GM13976 (cell line): ENCODE measurements at places on chromosomes 3 and 15.

DNA sequence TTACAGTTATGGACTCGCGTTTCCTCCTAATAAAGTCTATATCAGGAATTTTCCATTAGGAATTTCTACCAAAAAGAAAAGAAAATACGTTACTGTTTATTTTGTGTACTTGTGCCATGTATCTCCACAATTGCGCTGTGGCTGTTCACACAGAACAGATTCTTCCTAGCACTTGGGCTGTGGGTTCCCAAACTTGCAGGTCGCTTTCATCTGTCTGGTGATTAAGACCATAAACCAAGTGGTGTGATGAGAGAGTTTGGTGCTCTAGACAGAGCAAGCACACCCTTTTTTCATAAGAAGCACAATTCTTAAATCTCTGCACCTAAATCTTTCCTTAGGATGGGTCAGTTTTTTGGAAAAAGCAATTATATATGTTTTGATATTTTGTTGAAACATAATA, 203.3 kb downstream of the TP63 start:
- DNase-seq = no peak

DNA sequence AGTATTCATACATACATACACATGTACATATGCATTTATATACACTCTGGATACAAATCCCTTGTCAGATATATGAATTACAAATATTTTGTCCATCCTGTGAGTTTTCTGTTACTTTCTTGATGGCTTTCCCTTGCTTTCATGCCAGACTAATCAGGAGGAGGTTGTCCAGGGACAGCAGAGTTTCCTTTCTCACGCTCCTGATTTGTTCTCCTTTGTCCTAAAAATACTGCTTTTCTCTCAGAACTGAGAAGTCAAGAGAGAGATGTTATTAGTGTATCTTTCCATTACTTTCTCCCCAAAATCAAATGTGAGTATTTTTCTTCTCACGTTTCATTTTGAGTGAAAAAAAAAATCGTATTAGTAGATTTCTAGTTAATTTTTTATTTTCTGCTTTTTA, 12.1 kb upstream of the TCAIM start:
- DNase-seq = no peak

DNA sequence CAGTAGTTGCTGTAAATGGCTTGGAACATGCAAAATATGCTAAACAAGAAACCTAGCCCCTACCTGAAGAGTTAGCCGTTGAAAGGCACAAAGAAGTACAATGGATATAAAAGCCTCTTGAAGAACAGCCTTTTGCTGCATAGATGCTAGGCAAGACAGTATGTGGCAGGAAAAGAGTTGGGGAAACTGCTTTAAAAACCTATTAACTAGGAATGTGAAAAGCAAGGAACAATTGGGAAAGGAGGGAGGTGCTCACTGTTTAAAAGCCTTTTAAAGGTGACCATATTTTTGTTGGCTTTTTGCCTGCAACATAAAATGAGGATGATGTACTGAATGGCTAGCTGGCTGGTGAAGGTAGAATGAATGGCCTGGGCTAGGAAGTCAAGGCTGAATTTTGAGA, 24.5 kb upstream of the SOX2 start:
- DNase-seq = no peak

DNA sequence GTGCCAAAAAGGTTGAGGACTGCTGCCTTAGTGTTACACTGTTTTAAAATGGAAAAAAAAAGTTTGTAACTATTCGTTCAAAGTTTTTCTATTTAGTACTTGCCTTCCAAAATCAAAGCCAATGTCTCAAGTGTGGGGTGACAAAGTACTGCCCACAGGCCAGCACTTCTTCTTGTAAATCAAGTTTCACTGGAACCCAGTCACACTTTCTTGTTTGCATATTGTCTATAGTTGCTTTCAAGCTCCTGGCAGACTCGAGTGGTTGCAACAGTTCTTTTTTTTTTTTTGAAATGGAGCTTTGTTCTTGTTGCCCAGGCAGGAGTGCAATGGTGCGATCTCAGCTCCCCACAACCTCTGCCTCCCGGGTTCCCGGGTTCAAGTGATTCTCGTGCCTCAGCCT, 75.3 kb upstream of the RPL35A start:
- no peak for DNase-seq

DNA sequence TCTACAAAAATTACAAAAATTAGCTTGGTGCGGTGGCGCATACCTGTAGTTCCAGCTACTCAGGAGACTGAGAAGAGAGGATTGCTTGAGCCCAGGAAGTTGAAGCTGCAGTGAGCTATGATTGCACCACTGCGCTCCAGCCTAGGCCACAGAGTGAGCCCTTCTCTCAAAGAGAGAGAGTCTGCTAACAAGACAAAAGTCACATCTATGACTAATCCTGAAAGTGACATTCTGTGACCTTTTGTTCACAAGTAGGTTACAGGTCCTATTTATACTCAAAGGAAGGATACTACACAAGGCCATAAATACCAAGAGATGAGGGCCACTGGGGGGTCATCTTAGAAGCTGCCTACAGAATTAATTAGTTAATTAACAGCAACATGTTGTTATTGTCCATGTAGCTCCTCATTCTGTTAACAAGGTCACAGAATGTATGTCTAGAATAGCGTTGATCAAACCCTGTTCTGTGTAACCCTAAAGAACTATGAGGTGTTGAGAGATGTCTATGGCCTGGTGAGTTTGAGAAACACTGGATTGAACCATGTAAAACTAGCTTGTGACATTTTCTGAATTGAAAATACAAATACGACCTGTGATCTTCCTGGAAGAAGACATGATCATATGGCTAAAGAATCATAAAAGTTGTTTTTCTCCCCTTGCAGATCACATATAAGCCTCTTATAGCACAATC, 97.0 kb downstream of the SAMMSON start:
- DNase-seq = peak; percentile 15

GRCh38 chr3:42376344-42376798, 34.0 kb downstream of the LYZL4 start:
- no peak for DNase-seq

DNA sequence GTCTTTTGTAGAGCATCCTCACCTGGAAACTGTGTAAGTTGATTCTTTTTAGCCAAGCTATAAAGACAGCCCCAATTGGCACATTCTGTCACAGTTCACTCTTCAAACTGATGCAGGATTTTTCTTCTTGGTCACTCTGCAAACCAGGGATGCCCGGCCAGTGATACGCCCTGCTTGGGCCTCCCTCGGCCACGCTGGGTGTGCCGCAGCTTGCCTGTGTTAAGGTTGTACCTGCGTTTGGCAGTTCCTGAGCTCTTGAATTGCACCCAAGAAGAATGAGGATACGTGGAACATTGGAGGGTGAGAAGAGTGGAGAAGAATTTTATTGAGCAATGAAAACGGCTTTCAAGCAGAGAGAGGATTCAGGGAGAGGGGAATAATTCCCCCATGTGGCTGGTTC, 49.9 kb downstream of the PSMD6 start:
- DNase-seq = no peak

DNA sequence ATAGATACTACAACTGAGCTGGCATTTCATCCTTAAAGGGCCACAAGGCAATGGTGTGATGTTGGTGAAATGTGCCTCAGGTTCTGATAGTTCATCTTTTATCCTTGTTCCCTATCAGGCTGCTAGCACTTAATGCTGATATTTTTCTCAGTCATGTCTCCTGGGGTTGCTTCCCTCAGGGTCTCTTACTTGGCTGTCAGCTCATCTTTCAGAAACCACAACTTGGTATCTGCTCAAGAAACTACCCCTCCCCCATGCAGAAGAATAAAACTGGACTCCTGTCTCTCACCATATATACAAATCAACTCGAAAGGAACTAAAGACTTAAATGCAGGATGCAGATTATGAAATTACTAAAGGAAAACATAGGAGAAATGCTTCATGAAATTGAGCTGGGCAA, 308.1 kb downstream of the CHST2 start:
- no peak for DNase-seq

DNA sequence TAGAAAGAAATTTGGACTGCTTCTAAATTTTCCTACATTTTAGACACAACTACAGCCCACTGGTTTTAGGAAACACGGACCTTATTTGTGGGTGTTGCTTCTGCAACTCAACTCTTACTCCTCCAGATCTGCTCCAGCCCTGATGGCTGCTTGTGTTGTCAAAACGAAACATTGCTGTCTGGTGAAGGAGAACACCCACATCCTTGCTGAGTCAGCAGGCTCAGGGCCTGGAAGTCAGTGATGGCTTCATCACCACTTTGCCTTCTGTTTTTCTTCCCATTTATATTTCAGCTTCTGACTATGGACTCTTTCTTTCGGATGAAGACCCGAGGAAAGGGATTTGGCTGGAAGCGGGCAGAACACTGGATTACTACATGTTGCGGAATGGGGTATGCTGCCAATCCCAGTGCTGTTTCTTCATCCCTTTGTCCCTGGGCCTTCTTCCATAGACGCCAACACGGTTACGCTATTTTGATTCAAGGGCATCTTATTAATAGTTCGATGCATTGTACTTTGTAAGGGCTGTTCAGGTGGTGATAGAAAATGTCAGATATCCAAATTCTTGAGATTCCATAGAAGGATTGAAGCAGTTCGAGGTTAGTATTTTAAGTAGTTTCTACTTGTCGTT, 392.6 kb upstream of the TPM1 start:
- DNase-seq = peak; percentile 61

GRCh38 chr3:186451371-186451770, 89.3 kb upstream of the DGKG start:
- DNase-seq = no peak

DNA sequence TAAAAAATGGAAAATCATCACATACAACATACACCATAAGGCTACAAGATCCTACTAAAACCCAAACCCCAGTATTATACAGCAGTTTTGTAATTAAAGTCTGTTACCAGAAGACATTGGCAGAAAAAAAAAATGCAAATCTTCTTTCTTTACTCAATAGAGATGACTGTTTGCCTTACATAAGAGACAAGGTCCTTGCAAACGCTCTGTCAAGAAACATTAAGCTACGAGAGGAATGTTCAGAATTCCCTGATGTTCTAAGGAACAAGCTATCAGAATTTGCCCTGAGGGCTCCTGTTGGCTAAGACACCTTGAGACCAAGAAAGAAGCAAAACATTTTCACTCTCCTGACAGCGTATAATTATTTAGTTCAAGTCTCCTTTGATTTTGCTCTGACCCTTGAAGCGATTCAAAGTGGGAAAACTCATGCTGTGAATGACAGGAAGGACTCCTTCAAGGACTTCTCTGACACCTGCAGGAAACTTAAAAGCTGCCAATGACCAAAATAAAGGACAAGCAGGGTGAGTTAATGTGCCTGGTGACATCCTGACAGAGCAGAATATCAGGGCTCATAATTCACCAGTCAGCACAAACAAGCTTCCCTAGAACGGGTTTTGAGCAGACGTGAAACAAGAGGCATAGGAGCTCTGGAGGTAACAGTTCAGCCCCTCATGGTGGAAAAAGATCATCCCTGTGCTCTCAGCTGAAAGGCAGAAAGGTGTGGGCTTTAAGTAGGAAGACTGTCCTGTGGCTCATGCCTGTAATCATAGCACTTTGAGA, 2.5 kb downstream of the SCAMP2 start:
- no peak for DNase-seq

GRCh38 chr15:61116825-61117224, 112.3 kb downstream of the RORA start:
- DNase-seq = no peak

DNA sequence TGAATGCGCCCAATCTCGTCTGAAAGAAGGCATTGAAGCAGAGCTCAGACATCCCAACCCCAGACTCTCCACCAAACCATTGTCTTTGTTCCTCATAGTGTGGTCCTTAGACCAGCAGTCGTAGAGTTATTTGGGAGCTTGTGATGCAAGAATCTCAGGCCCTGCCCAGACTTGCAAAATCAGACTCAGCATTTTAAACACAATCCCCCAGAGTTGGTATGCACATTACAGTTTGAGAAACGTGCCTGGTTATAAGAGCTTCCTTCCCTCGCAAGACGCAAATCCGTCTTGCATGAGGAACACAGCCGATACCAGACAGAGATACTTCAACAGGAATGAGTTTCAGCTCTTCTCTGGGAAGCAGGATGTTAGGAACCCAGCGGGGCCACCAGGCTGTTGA, 38.9 kb upstream of the IREB2 start:
- no peak for DNase-seq

DNA sequence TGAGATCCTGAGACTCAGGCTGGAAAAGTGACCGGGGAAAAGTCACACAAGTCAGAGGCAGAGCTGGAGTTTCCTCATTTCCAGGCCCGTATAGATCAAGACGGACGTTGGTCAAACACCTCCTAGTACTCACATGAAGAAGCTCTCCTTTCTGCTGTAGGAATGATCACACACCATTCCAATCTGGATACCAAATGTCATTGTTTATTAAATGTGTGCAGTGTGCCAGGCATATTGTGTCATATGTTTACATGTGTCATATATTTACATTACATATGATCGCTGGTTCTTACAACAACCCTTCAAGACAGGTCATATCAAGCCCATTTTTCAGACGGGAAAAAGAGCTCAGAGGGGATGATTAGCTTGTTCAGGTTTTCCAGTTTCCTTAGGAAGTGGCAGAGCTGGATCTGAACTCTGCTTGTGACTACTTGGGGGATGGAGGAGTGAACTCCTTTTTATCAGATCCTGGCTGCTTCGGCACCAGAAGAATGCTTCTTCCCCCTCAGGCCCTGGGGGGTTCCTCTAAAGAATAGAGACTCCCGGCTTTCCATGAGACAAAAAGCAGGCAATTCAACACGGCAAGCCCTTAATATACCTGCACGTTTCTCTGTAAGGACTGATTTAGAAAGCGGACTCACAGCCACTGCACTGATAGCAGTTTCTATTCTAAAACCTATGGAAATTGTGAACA, 41.9 kb downstream of the FAM43A start:
- no peak for DNase-seq

GRCh38 chr3:8938021-8938420, 25.3 kb downstream of the RAD18 start:
- no peak for DNase-seq

DNA sequence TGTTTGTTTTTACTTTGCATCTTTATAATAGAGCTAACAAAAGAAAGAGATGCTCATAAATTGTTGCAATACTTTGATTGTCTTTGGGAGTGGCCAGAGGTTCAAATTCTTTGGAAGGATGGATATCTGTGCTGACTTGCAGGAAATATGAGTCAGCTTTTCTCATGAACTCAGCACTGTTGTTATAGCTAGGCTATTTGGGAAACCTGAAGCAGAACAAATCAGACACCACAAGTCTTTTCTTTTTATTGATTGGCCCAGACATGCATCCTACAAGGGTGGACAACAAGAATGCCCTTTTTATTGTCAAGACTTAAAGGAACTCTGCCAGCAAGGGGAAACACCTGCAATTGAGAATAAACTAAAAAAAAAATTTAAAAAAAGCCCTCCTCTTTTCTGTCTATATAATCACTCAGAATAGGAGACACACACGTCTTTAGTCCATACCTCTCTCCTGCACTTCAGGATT, 4.6 kb upstream of the DENND4A start:
- no peak for DNase-seq

GRCh38 chr15:89123181-89123525, 34.9 kb downstream of the ABHD2 start:
- DNase-seq = no peak

DNA sequence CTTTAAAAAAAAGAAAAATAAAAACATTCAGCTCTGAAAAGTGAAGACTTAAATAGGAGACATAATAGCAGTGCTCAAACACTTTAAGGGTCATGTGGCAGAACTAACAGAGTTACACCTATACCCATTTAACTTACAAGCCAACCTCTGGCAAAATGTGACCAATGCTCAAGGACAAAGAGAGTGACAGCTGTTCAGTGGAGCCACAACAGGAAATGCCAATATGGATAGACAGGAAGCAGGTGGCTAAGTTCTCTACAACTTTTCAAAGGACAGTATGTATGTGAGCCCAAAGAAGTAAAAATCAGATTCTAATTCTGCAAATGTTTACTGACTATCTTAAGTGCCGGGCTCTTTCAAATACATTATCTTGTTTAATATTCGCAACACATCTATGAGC, 3.4 kb downstream of the TMCC1 start:
- DNase-seq = no peak

GRCh38 chr15:68417897-68418296, 14.1 kb downstream of the ITGA11 start:
- DNase-seq = no peak
